ENCODE measurements at places on chromosomes 1 and 21. TPM values are rescaled to one million over a fixed set of nuclear protein-coding genes. Genes with fewer than 3 reads are reported as not detected.

The S100A7 gene
- total RNA-seq = not detected

The ASPM gene
- 0.46 TPM for total RNA-seq

The PAPPA2 gene
- total RNA-seq = 0.17 TPM

The GPR37L1 gene
- total RNA-seq = 0.06 TPM

The NPR1 gene
- 69.4 TPM for total RNA-seq

The IL20 gene
- total RNA-seq = not detected

GRCh38 chr1:216997831-216998230, 274.6 kb upstream of the ESRRG start:
- H3K27ac ChIP-seq = no peak overlapping the region
- H3K4me1 ChIP-seq = no peaks in the 10 kb centered on the region
- H3K4me3 ChIP-seq = no peak overlapping the region
- no peaks in the 10 kb centered on the region for H3K36me3 ChIP-seq

GRCh38 chr1:5720045-5720444, 272.2 kb downstream of the NPHP4 start:
- peaks cover 13% of the 10 kb centered on the region for H3K27me3 ChIP-seq
- no peaks in the 10 kb centered on the region for H3K36me3 ChIP-seq
- H3K27ac ChIP-seq = no peak overlapping the region
- H3K4me1 ChIP-seq = no peaks in the 10 kb centered on the region
- H3K4me3 ChIP-seq = no peak overlapping the region

- no peak overlapping the region for H3K4me3 ChIP-seq
- H3K36me3 ChIP-seq = no peaks in the 10 kb centered on the region
- DNase-seq = no peak
- no peaks in the 10 kb centered on the region for H3K4me1 ChIP-seq
Observed at GRCh38 chr21:25080661-25081060, 526.6 kb downstream of the MRPL39 start.

- no peak overlapping the region for H3K4me3 ChIP-seq
- DNase-seq = no peak
- H3K27me3 ChIP-seq = no peaks in the 10 kb centered on the region
- no peaks in the 10 kb centered on the region for H3K4me1 ChIP-seq
Observed at GRCh38 chr1:63868268-63868781, 94.5 kb downstream of the ROR1 start.

DNA sequence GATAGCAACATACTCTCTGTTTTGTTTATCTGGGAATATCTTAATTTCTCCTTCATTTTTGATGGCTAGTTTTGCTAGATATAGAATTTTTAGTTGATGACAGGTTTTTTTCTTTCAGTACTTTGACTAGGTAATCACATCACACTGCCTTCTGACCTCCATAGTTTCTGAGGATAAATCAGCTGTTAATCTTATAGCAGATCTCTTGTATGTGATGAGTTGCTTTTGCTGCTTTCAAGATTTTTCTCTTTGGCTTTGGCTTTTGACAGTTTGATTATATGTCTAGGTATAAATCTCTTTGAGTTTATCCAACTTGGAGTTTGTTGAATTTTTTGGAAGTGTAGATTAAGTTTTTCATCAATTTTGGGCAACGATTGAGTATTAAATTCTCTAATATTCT, 142.6 kb downstream of the ZNF644 start:
- no peak overlapping the region for H3K4me3 ChIP-seq
- no peak for DNase-seq
- no peaks in the 10 kb centered on the region for H3K27me3 ChIP-seq
- no peak overlapping the region for H3K27ac ChIP-seq

- no peaks in the 10 kb centered on the region for H3K36me3 ChIP-seq
- no peaks in the 10 kb centered on the region for H3K27me3 ChIP-seq
- no peak overlapping the region for H3K27ac ChIP-seq
- peaks cover 34% of the 10 kb centered on the region for H3K4me1 ChIP-seq
- DNase-seq = no peak
- H3K4me3 ChIP-seq = no peak overlapping the region
Observed at GRCh38 chr21:26118938-26119540, 51.5 kb downstream of the APP start.

GRCh38 chr1:205589046-205589445, 42.8 kb downstream of the ELK4 start:
- H3K4me3 ChIP-seq = no peak overlapping the region
- DNase-seq = peak; percentile 27
- no peaks in the 10 kb centered on the region for H3K36me3 ChIP-seq
- H3K27me3 ChIP-seq = no peaks in the 10 kb centered on the region
- peaks cover 15% of the 10 kb centered on the region for H3K4me1 ChIP-seq
- H3K27ac ChIP-seq = no peak overlapping the region

GRCh38 chr1:116586741-116587143, 15.9 kb upstream of the CD58 start:
- no peaks in the 10 kb centered on the region for H3K4me1 ChIP-seq
- no peak for DNase-seq
- H3K36me3 ChIP-seq = no peaks in the 10 kb centered on the region

DNA sequence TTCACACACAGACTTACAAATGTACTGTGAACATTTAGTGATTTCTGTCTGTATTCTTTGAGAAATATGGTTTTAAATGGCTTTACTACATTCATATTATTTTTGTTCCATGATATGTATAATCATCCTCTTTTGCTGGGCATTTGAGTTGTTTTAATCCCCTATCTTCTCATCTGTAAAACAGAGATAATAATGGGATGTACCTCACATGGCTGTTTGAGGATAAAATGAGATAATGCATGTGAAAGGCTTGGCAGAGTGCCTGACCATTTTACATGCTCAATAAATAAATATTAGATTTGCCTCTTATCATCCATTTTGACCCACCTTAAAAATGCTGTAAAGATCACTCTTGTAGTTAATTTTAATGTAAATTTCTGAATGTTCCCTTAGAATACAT, 197.2 kb downstream of the C1orf94 start:
- no peak for DNase-seq
- no peak overlapping the region for H3K27ac ChIP-seq
- H3K27me3 ChIP-seq = no peaks in the 10 kb centered on the region
- H3K4me3 ChIP-seq = no peak overlapping the region
- H3K36me3 ChIP-seq = no peaks in the 10 kb centered on the region

DNA sequence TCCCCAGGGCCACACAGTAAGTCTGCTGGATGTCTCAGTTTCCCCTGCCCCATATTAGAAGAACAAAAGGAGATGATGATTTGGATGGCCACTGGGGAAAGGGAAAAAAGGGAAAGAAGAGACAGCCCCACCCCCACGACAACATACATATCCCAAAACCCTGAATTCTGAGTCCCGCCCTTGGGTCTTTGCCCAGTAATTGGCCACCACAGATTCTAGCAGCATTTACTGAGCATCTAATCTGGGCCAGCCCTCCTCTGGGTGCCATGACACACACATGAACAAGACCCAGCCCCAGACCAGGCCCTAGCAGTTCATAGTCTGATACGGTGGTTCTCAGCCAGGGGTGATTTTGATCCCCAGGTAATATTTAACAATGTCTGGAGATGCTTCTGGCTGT, 5.2 kb upstream of the TTC4 start:
- no peak overlapping the region for H3K4me3 ChIP-seq
- H3K27ac ChIP-seq = no peak overlapping the region
- no peaks in the 10 kb centered on the region for H3K4me1 ChIP-seq
- H3K36me3 ChIP-seq = no peaks in the 10 kb centered on the region

GRCh38 chr1:85316321-85316720, 39.9 kb upstream of the BCL10 start:
- H3K4me1 ChIP-seq = peaks cover 22% of the 10 kb centered on the region
- DNase-seq = no peak
- no peak overlapping the region for H3K27ac ChIP-seq
- H3K36me3 ChIP-seq = no peaks in the 10 kb centered on the region

- H3K4me1 ChIP-seq = no peaks in the 10 kb centered on the region
- no peak for DNase-seq
- no peak overlapping the region for H3K27ac ChIP-seq
- peaks cover 4% of the 10 kb centered on the region for H3K27me3 ChIP-seq
- no peak overlapping the region for H3K4me3 ChIP-seq
Observed at GRCh38 chr1:14466006-14466405, 132.5 kb upstream of the KAZN start.

DNA sequence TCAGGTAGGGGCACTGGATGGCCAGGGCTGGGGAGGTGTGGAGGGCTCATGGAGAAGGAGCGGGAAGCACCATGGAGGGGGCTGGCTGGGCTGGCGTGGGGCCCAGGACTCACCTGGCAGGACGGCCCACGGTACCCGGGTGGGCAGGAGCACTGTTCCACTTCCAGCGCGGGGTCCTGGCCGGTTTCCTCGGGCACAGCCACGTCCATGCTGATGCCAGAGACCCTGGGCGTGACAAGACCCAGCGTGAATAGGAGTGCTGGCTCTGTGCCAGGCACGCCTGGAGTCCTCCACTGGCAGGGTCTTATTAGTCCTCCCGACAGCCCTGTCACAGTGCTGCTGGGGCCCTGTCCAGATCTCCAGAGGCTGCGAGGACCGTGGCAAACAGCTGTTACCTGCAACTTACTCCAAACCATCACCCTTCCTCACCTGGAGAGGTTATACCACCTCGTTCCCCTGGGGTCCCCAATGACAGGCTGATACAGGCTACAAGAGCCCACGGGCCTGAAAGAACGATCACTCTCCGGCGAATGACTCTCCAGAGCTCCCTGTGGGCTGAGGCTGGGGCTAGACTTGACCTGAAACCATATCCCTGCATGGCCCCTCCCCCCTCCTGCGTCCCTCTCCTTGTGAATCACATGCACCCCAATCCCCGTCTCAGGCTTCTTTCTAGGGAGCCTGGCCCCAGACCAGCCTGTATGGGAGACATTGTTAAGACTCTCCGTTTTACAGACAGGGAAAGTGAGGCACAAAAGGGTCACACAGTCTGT, 62.1 kb downstream of the HSPG2 start:
- no peak overlapping the region for H3K4me3 ChIP-seq
- no peaks in the 10 kb centered on the region for H3K4me1 ChIP-seq
- H3K27ac ChIP-seq = no peak overlapping the region
- H3K36me3 ChIP-seq = peaks cover 92% of the 10 kb centered on the region
- H3K27me3 ChIP-seq = no peaks in the 10 kb centered on the region

- H3K27ac ChIP-seq = no peak overlapping the region
- no peaks in the 10 kb centered on the region for H3K27me3 ChIP-seq
- no peak for DNase-seq
- no peaks in the 10 kb centered on the region for H3K4me1 ChIP-seq
- no peak overlapping the region for H3K4me3 ChIP-seq
Observed at GRCh38 chr1:53279296-53280200, 41.2 kb upstream of the MAGOH start.

DNA sequence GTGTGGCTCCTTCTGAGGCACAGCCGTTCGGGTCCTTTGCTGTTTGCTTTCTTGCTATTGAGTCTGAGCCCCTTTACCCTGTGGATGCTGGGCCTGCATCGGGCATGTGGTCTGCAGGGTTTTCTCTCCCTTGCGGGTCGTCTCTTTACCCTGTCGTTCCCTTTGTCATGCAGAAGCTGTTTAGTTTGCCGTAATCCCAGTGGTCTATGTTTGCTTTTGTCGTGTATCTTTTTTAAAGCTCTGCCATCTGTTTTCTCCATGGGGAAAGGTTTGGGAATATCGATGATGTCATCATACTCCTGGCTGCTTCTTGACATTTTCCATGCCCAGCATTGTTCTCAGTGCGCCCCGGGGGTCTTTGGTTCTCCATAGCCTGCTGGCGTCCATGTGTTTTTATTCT, 68.2 kb downstream of the AGPAT3 start:
- peaks cover 19% of the 10 kb centered on the region for H3K4me1 ChIP-seq
- H3K4me3 ChIP-seq = no peak overlapping the region
- H3K27ac ChIP-seq = no peak overlapping the region

DNA sequence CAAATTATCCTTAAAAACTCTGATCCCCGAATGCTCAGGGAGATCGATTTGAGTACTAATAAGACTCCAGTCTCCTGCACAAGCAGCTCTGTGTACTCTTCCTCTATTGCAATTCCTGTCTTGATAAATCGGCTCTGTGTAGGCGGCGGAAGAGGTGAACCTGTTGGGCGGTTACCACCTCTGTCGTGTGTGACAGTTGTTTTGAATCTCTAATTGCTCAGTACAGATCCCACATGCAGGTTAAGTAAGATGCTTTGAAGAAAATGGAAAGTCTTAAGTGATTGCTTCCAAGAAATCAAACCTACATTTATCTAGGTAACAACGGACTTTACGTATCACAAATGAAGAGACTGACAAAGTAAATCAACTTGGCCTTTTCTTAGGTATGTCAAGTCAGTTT, 35.5 kb downstream of the COA6 start:
- no peaks in the 10 kb centered on the region for H3K4me1 ChIP-seq
- peaks cover 21% of the 10 kb centered on the region for H3K36me3 ChIP-seq
- DNase-seq = no peak
- H3K27ac ChIP-seq = no peak overlapping the region

DNA sequence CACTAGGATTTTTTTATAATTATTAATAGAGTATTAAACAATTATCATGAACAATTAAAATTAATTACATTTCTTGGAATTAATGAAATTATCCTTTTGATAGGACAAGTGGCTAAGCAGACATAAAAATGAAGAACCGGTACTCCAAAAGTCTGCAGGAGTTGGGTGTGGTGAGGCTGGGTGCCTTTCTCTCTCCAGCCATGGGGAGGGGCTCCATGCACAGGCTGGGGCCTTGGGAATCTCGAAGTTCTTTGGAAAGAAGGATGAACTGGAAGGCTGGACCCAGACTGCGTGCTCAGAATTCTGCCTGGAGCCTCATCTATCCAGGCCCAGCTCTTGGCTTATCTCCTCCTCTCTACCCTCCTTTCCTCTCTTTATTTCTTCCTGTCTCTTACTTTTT, 94.1 kb downstream of the ACTL8 start:
- no peaks in the 10 kb centered on the region for H3K36me3 ChIP-seq
- no peak overlapping the region for H3K27ac ChIP-seq
- H3K4me1 ChIP-seq = no peaks in the 10 kb centered on the region

DNA sequence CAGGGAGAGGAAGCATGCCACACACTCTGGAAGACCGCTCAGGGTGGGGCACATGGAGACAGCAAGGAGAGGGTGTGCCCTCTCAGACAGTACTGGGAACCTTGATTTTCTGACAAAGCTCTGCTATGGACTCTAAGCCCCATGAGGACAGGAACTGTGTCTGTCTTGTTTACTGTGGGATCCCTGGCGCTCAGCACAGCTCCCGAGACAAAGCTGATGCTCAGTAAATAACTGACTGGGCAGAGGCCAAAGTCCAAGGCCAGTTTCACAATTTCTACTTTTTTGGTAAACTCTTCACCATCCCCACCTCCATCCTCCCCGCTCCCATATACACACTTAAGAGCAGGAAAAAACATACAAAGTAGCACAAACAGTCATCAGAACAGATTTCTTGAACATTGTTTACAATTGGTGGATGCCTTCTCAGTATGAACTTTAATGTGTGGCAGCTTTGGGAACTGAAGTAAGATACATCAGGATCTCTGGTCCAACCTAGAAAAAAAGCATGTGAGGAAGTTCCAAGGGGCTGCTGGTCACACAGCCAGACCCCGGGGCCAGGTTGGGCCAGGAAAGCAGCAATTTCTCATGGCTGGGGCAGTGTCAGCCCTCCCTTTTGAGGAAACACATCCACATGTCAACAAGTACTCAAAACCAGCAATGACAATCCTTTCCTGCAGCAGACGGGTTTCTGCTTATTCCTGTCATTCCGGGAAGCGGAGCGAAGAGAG, 5.6 kb upstream of the AHCYL1 start:
- DNase-seq = no peak
- H3K27me3 ChIP-seq = no peaks in the 10 kb centered on the region
- H3K36me3 ChIP-seq = no peaks in the 10 kb centered on the region
